ENCODE measurements at places on chromosomes 16 and 17.

DNA sequence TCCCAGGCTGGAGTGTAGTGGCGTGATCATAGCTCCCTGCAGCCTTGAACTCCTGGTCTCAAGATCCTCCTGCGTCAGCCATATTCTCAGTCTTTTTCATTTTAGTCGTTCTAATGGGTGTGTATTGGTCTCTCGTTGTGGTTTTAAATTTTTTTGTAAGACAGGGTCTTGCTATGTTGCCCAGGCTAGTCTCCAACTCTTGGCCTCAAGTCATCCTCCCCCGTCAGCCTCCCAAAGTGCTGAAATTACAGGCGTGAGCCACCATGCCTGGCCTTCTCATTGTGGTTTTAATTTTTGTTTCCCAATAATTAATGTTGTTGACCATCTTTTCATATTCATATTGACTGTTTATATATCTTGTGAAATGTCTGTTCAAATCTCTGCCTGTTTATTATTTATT is 8.6 kb downstream of the TMEM94 start:
- no peak for DNase-seq

- no peak for DNase-seq
Measured at GRCh38 chr16:66447491-66447890, 20.4 kb downstream of the BEAN1 start.

GRCh38 chr17:78738278-78738677 is 43.8 kb downstream of the CYTH1 start:
- DNase-seq: no peak

DNA sequence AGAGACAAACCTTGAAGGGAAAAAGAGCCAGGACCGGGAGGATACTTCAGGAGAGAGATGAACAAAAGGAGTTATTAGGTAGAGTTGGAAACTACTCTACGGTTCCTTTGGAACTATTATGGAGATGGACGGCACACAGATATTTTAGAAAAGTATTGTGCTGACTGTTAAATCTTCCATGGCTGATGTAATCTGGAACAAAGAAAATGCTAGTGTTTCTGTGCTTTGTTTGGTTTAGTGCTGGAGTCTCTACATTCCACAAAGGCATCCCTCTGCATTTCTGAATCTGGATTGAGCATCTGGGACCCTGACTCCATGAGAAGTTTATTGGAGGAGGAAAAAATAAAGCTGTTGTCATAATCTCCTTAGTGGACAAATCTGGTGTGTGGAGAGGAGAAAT is 57.2 kb downstream of the RPGRIP1L start:
- DNase-seq: no peak

- DNase-seq: no peak
Measured at GRCh38 chr17:58313815-58314705, 14.5 kb downstream of the TSPOAP1 start.

DNA sequence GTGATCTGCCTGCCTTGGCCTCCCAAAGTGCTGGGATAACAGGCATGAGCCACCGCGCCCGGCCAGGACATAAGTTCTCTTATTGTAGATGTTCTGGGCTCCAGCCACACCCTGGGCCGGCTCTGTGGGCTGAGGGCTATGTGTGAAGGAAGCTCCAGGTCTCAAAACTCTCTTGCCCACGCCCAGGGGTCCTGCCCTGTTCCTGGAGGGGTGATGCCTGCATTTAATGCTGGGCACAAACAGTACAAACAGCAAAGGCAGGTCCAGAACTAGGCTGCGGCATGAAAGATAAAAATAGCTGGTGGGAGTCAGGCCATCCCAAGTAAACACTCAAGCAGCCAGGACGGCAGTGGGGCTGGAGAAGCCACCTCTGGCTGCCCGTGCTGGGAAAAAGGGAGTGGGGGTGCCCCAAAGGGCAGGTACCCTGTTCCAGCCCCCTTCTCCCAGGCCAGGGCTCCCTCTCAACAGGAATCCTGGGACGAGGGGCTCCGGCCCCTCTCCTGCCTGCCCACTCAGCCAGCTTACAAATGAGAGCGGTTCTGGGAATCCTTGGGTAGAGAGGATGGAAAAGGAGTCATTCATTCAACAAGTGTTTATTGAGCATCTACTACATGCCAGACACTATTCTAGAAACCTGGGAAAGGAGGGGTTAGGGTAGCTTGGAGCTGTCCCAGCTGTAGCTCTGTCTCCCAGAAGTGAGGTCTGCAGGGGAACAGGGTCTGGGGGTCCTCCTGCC is 4.6 kb downstream of the TRIM47 start:
- no peak for DNase-seq

DNA sequence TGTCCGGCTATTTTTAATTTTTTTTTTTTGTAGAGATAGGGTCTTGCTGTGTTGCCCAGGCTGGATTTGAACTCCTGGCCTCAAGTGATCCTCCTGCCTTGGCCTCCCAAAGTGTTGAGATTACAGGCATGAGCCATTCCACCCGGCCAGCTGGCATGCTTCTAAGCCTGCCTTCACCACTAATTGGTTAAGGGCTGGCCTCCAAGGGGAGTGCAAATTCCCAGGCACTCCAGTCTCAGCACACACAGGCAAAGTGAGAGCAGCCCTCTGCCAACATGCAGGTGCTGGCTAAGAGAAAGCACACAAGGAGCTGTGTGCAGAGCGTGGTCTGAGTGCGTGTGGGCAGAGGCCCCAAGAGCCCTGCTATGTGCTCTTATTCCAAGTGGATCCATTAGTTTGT is 149.8 kb upstream of the HS3ST2 start:
- no peak for DNase-seq
